Placental epithelial cell (primary cell): ENCODE measurements at places on chromosomes 3 and 15. TPM values are rescaled to one million over a fixed set of nuclear protein-coding genes. Genes with fewer than 3 reads are reported as not detected.

The CPN2 gene
- total RNA-seq, result not detected in 2 replicates

The SLC28A1 gene
- total RNA-seq, result not detected in 2 replicates

The SAMMSON gene
- not detected in 2 replicates for total RNA-seq

The NEK10 gene
- 0.98 and 2.0 TPM in 2 replicates for total RNA-seq
